Thoracic aorta (tissue), 2 donors: ENCODE measurements at places on chromosomes 3 and 15. TPM values are rescaled to one million over a fixed set of nuclear protein-coding genes. Genes with fewer than 3 reads are reported as not detected.

DNA sequence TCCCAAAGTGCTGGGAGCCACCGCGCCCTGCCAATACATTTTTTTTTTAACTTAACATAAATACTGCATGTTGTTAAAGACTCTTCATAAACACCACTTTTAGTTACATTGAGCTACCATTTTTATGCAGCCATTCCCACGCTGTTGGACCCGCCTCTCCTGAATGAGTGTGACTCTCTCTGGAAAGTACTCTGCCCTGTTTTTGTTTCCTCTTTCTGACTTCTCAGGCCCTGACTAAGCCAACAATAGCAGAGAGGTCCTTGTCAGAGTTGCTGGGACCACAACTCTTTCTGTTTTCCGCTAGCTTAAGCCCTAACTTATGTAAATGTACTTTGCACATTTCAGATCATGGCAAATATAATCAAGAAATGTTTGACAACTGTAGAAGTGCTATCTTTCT lies 35.2 kb downstream of the PARP15 start:
- no peak for DNase-seq

DNA sequence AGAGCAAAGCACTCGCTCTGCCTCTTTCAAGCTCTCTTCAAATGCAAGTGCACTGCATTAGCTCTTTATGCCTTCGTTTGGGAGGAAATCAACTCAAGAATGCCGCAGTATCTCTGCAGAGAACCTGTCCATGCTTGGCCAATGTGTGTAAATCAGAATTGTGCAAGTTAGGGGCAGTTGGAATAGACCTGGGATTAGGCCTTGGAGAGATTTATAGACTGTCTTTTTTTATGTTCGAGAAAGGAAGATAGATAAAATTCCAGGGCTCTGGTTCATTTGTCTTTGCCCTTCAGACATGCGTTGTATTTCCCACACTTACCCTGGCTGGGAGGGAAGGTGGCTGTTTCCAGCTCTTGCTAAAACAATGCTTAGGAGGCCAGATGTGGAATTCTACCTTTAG lies 163.7 kb downstream of the MOBP start:
- DNase-seq: no peak

GRCh38 chr3:48595526-48596121 lies 495 bp upstream of the COL7A1 start:
- peak; percentile 58 for DNase-seq

- DNase-seq: no peak
Measured at GRCh38 chr3:123524981-123525380, 59.9 kb downstream of the HACD2 start.

DNA sequence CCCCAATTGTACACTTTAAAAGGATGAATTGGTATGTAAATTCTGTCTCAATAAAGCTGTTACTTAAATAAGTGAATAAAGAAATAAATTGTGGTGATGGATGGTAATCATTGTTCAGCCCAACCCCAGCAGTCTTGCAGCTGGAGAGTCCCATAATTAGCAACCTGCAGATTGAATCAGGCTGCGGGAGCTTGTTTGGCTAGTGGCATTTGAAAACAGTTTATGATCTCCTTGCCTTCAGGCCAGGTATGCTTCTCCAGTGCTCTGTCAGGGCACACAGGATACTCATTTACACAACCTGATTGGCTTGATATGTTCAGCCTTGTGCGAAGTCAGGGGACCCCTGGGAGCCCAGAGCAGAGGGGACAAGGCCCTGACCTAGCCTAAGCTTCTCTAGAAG lies 16.5 kb upstream of the TSEN2 start:
- DNase-seq: no peak

DNA sequence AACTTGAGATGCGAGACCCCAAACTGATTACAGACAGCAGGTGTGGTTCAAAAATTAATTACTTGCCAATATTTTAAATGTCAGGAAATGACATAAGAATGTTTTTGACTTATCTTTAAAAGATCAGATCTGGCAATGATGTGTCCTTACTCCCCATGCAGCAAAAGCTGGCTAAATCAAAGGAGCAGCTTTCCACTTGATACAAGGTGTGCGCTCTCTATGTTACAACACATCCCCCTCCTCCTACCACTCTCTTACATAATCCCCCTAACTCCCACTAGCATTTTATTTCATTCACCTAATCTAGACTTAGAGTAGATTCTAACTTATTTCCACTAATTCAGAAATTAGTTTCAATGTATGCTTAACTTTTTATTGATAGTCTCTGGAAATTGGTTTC lies 609.0 kb downstream of the GRM7 start:
- DNase-seq: no peak

DNA sequence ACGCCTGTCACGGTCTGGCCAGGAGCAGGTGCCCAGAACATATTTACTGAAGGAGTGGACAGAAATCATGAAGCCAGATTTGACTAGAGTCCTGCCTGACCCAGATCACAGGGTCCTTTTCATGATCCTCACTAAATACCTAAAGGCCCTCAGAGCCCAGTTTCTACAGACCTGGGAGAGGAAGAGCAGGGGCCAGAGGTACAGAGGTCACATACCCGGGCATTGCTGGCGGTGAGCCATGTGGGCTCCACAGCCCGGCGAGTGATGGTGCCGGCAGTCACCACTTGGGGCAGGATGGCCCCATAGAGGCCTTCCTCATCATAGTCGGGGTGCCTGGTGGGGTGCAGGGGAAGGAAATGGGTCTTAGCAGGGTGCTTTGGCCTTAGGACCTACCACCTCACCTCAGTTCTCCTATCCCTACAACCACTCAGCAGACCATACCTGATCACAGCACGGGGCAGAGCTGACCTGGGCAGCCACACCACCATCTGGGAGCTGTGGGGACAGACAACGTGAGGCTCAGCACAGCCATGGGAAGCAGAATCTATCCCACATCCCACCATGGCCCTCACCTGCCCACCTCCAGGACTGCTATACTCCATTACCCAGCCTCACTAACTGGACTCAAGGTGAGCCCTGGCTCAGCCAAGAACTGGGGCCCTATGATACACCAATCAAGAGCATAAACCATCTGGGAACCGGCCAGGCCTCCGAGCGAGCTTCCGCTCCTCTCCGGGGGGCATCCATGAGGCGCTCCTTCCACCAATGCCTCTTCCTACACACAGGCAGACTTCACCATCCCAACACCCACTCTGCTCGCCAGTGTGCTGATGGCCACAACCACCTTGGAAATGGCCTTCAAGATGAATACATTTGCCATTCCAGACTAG lies 12.9 kb downstream of the POLG start:
- DNase-seq: no peak

DNA sequence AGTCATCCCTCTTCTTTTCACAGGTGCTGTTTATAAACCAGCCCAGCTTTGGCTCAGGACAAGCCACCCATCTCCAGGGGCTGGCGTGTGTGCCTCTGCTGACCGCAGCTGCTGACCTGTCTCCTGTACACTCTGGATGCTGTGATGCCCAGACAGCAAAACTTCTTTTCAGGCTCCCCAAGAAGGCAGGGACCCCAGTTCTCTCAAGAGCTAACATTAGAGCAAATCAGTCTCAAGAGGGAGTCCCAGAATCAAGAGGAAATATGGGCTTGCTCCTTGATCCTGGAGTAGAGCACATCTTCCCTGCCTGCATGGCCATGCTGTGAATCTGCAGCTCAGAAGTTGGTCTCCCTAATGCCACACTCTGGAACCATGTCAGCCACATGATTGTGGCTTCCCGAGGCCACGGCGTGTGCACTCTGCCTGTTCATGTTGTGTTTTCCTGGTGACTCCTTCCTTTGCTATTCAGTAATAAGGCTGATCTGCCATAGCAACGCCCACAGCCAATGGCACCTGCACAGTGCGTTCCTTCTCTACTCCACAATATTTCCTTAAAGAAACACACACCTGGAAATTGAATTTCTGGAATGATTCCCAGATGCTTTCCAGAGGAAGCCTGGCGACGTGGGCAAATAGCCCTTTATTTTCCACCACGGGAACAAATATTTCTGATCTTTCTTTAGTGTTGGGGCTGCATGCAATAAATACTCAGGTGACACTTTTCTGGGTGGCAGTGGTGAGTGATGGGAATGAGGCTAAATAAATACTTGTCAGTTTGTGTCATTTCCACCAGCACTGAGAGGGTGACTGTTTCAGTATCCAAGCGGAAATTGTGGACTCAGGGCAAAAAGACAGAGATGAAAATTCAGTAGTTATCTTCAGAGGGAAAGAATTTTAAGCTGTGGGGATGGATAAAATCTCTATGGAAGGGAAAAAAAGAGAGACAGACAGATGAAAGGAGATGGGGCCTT lies 21.9 kb upstream of the THSD4 start:
- no peak for DNase-seq

DNA sequence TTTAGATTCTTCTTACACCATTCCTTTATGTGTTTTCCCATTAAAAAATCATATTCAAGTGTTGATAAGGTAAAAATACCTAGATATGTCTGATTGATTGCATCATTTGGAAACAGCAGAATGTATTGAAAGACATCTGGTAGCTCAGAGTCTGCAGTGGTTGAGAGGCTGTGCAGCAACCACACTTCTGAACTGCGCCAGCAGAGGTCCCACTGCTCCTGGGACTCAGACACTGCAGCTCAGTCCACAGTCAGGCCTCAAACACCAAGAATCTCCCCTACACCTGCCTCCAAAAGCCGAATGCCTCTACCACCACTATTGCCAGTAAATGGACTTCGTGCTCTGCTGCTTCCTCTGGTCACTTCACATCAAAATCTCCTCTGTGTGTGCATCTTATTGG lies 176.9 kb upstream of the LMCD1 start:
- DNase-seq: no peak

CCR1 gene
- total RNA-seq: 27.7 TPM

ACTC1 gene
- 125 TPM for total RNA-seq

MYO5C gene
- 18.4 TPM for total RNA-seq

ERICH6 gene
- not detected for total RNA-seq

CRABP1 gene
- total RNA-seq: not detected
